ENCODE measurements at places on chromosomes 7 and 10.

GRCh38 chr7:2523941-2524807 lies 4.6 kb downstream of the LFNG start:
- no peak for DNase-seq

DNA sequence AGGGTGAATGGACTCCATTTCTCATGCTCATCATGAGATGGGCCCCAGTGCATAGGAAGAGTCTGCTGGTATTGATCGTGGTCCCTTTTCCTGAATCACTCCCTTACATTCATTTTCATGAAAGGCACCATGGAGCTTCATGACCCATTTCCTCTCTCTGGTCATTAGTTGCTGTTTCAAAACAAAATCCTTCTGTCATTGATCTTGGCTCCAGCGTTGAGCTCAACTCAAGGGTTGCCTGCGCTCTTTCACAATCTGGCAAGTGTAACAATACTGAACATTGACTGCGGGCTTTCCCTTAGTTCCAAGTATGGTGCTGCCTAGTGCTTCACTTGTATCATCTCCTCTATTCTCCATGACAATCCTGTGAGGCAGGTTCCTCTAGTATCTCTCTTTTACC lies 197.6 kb downstream of the TMEM178B start:
- DNase-seq: no peak

DNA sequence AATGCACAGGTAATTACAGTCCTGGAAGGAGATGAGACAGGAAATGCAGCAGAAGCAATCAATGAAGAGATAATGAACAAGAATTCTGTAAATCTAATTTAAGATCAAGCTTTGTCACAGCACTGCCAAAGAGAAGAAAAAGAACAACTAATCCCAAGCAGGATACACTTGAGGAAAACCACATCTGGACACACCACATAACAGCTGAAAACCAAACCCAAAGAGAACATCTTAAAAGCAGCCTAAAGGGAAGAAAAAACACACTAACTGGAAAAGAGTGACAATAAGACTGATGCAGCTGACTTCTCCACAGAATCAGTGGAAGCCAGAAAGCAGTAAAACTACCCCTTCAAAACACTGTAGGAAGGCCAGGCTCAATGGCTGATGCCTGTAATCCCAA lies 10.2 kb downstream of the CYTH3 start:
- DNase-seq: no peak

GRCh38 chr10:104233817-104234216 lies 1.7 kb upstream of the CFAP43 start:
- DNase-seq: no peak

- no peak for DNase-seq
Observed at GRCh38 chr7:3440509-3440908, 139.5 kb downstream of the SDK1 start.

DNA sequence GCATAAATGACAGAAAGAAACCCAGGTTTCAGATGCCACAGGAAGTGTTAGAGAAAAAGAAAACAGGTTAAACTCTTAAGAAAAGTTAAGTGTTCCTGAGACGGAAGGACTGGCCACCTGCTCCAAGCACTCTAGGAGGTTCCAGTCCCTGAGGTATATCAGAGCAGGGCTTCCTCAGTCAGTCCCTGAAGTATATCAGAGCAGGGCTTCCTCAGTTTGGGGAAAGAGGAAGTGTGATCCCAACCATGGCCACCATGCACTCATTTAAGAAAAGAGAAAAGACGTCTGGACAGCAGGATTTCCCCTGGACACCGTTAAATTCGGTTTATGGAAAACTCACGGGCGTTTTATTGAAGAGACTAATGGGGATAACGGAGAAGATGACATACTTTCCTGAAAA lies 133.4 kb upstream of the PFKP start:
- DNase-seq: no peak

DNA sequence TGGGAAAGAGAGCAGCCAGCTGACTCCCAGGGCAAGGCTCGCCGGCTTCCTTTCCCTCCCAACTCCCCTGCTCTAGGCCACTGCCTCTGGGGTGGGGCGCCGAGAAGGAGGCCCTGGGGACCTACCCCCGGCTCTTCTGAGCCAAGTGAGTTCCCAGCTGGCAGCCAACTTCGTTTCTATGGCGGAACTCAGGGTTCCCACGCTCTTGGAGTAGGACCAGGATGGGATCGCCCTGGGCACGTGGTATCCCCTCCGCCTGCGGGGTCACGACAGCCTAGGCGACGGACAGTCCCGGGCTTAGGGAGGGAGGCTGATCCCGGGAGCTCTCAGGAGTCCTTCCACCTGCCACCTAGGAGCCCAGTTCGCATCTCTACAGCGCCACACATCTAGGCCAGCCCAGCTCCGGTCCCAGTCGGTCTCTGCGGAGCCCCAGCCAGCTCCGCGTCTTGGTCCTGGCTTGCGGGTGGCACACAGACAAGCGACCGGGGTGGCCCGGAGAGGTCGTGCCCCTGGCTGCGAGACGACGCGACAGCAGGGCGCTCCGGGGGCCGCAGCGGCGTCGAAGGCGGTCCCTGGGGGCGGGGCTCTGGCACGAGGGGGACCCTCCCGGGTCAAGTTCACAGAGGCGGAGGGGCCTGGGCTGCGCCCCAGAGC lies 20.5 kb upstream of the GATA3 start:
- peak; percentile 14 for DNase-seq

DNA sequence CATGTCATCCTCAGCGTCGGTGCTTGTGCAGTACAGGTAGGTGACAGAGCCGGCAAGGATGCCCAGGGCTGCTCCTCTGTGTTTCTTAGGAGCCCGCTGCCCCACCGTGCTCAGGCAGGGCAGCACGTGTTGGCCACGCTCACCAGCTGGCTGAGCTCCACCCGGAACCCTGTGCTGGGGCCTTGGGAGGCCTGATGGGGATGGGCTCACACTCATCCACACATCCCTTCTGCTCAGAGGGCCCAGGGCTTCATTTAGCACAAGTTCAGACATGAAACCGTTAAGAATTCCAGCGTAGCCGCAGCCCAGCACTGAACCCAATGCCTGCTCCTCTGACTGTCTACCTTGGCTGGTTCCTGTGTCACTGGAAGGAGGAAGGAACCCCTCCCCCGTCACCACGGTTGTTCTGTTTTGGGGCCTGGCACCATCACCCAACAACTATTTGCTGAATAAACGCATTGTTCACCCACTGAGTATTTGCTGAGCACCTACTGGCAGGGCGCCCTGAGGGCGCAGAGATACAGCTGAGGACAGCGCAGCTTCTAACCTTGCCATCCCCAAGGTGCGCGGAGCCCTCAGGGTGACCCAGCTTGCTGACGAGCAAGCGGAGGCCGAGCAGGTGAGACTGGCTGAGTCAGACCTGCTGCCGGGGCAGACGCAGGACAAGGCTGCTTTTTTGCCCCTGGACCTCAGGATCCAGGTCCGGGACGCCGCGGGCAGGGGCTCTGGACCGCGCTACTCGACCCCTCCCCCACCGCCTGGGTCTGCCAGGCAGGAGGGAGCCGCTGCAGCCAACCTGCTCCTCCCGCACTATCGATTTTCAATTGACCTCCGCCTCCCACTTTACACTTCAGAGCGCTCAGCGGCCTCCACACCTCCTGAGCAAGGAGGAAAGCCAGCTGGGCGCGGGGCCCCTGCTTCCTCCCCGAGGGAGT lies 50.6 kb upstream of the RET start:
- DNase-seq: no peak

DNA sequence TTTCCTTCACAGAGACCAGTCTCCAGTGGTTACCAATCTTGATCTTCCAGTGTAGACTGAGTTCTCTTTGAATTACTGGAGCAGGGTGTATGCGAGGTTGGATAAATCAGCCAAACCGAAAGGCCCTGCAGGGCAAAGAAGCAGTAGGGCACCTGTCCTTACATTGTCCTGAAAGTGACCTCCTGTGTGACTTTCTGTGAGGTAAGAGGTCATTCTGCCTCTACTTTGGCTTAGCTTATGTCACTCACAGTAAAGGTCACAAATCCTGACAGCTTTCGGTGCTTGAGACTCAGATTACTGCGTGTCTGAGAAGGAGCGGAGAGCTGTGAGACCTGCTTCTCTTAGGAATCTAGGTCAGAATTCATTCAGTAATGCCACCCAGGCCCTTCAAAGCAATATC lies 252.7 kb upstream of the ETV1 start:
- no peak for DNase-seq

GRCh38 chr10:72278668-72279393 lies 5.1 kb downstream of the DDIT4 start:
- no peak for DNase-seq

DNA sequence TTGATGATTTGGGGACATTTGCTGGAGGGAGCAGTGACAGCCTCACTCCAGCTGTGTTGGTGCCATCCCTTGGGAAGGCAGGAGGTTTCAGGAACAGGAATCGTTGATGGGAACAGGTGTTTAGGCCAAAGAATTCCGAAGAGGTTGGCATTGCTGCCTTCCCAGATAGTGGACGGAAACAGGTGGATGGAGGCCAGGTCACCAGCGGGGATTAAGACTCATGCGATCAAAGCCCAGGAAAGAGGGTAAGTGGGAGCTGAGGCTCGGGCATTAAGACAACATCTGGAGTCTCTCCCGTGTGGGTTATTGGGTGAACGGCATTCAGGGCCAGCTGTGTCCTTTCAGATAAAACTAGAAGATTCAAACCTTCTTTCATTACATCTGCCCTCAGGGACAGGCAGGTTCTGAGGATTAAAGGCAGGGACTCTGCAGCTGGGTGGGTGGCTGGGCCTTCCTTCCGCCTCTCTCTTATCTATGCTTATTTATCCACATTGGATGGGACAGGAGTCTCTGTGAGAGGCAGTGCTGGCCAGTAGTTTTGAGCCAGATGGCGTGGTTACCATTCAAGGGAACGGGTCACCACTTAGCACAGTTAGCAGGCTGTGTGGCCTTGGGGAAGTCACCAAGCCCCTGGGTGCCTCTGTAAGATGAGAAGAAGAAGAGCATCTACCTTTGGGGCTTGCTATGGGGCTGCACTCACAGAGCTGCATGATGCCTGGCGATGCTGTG lies 67.6 kb downstream of the INSIG1 start:
- DNase-seq: no peak

DNA sequence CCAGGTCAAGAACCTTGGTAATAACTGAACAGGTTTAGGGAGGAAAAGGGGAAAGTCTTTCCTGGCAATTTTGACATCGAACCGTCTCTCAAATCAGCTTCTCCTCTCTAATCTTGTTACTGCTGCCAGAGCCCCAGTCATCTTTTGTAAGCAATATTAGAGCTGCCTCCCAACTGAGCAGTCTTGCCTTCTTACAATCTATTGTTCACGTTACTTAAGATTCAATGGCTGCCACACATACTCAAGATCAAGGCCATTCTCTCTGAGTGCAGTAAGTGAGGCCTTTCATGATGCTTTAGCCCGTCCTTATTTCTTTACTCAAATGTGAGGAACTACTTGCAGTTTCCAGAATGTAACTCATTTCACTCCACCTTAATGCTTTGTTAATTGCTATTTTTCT lies 12.4 kb downstream of the NET1 start:
- no peak for DNase-seq

GRCh38 chr7:158268816-158269535 lies 318.6 kb downstream of the PTPRN2 start:
- no peak for DNase-seq

DNA sequence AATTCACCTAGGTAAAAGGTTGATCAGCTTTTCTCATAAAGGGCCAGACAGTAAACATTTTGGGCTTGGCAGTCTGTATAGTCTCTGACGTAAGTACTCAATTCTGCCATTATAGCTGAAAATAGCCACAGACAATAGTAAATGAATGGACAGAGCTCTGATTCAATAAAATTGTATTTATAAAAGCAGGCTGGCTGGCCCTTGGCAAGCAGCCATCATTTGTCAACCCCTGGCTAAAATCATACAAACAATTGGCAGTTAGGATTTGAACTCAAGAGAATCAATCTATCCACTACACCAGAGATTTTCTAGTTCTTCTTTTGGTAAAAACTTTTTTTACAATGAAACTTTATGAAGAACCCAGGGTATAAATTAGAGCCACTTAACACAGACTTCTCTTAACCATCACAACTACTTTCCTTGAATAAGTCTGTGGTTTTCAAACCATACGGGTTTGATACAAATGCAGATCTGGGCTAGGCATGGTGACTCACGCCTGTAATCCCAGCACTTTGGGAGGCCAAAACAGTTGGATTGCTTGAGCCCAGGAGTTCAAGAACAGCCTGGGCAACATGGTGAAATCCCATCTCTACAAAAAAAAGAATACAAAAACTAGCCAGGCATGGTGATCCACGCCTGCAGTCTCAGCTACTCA lies 124.5 kb downstream of the SLC16A9 start:
- no peak for DNase-seq

DNA sequence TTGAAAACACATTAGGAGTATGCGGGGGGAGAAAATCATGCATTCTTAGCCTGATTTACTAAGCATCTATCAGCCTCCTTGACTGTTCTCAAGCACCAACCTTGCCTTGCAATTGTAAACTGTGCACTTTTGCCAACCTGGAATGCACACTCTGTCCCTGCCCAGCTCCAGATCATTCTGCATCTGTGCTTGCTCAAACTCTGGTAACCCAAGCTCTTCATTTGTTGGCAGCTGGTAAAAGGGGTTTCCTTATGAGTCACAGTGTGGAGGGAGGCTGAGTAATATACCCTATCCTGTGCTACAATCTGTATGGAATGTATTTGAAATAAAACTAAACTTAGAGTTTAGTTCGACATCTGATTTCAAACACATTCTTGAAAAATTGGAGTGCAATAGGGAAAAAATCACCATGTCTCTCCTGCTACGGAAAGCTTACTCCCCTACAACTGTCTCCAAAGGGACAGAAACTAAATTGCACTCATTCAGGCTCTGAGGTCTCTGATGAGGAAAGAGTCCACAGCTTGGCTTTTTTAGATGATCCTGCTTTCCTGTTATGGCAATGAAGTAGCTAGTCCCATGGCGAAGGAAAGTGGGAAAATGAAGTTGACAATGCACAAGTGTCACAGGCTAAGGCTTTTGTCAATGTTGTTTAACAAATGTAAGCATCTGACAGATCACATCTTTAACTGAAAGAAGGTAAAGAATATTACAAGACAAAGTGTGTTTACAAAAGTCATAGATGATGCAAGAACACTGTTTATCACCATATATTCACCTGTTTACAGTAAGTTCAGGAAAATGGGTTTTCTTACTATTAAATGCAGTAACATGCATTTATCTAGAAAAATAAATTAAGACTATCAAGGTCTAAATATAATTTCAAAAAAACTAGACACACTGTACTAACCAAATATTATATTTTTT lies 61.9 kb downstream of the TES start:
- DNase-seq: no peak

Data from activated naive CD8-positive, alpha-beta T cell treated with anti-CD3 and anti-CD28 coated beads, Interleukin-2, amount 50 U/mL, for 24 hours (primary cell).